ENCODE measurements at places on chromosomes 4 and X. TPM values are rescaled to one million over a fixed set of nuclear protein-coding genes. Genes with fewer than 3 reads are reported as not detected.

DNA sequence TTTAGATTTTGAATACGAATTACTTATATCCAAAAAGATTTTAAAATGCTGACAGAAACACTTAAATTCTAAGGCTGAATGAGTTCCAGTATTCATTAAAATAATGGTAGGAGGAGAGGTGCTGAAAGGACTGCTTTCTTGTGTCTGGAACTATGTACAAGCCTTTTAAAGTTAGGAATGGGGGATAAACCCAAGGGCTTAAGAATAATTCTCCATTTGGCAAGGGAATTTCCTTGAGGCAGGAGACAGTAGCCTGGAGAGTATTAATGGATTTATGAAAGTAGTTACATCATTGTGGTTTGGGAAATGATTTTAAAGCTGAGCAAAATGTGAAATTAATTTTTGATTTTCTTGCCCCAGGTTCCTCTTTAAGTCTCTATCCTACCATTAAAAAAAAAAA is 266.5 kb upstream of the KCNIP4 start:
- DNase-seq: no peak

DNA sequence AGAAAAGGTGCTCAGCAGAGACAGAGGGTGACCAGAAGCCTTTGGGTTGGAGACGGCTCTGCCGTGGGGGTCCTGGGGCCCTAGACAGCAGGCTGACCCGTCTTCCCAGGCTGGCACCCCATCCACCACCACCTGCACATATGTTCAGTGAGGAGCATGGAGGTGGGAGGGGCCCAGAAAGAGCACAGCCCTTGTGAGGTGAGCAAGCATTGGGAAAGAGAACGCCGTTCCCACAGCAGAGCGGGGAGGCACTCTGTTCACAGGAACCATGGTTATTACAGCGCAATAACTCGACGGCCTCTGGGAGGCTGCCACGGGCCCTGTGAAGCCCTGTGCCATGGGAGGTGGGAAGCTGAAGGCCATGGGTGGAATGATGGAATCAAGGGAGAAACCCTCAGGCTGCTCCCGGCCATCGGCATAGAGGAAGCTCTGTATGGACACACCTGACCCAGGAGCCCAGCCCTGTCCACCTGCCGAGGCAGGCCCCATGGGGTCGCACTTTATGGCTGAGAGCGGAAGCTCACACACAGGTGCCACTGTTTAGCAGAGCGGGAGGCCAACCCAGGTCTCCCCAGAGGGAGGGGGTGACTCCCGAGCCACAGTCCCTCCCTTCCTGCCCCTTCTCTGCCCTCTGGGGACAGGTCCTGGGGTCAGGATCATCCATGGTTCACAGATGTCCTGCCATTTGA is 93.5 kb upstream of the AFAP1 start:
- no peak for DNase-seq

DNA sequence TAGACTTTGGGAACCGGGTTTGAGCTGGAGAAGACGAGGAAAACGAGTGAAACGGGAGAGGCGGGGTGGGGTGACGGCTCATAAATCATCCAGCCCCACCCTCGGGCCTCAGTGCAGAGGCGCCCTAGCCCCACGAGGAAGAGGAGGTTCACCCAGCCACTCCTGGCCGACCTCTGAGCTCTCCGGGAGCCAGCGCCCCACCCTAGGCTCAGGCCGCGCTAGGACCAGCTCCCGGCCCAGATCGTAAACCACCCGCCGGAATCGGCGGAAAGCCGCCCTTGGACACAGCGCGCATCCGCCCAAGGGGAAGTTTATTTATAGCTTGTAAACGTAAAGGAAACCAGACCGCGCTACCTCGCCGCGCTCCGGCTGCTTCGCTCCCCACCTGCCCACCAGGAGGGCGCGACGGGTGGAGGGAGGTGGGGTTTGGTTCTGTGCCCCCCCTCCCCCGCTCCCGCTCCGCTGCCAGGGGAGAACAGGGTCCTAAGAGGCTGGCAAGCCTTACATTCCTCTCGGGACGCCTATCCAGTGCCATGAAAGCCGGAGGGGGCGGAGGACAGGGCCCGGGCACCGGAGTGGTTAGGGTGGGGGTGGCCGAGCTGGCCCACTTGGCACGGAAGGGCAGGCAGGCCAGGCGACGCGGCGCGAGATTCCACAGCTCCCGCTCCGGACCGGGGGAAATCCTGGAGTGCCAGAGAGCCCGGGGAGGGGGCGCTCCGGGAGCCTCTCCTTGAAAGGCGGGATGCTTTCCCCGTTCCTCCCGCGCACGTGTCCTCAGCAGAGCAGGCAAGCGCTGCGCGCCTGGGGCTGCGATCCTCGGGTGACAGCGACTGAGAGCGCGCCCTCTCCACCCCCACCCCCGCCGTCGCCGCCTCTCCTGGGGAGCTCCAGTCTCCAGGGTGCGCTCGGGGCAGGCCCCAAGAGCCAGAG is 84.2 kb downstream of the BCOR start:
- DNase-seq: no peak

DNA sequence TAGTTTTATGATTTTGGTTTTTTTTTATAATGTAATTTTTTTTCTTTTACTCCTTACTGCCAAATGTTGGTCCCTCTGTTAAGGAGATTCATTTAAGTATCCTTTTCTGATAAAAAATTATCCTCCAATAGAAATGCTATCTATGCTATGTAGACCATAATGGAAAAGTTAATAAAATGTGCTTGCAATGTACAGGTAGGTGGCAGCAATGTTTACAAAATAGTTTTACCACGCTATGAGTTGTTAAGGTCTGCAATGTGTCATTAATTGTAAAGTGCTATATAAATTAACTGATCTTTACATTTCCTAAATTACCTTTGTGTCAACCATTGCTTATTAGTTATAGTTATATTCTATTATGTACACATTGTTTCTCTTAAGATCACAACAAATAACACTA is 3.8 kb upstream of the CENPC start:
- DNase-seq: no peak

- no peak for DNase-seq
These were observed 282.9 kb downstream of the USP46 start for GRCh38 chr4:52376132-52376704.

- no peak for DNase-seq
These were observed 88.0 kb downstream of the IQCM start for GRCh38 chr4:149727663-149728062.

- DNase-seq: no peak
These were observed 52.1 kb upstream of the TEX13D start for GRCh38 chrX:124280294-124280902.

- no peak for DNase-seq
These were observed 75.0 kb downstream of the NBDY start for GRCh38 chrX:56803850-56804681.

- no peak for DNase-seq
These were observed 28.7 kb downstream of the S100G start for GRCh38 chrX:16678689-16679088.

DNA sequence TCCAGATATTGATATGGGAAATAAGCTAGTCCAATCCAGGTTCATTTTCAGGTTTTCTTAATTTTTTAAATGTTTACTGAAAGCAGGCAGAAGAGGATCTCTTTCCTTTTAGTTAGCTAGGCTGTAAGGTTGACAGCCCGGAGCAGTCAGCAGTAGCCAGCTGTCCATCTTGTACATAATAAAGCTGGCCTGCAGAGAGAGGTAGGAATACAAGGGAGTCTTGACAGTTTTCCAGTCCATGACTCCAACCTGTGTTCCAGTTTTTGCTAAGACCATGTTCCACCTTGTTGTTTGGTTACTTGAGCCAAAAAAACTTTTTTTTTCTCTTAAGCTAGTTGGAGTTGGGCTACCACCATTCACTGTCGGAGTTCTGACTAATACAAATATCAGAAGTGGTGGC is 402.7 kb upstream of the TEX13C start:
- DNase-seq: no peak

GRCh38 chr4:165384598-165384997 is 5.8 kb downstream of the CPE start:
- DNase-seq: no peak

DNA sequence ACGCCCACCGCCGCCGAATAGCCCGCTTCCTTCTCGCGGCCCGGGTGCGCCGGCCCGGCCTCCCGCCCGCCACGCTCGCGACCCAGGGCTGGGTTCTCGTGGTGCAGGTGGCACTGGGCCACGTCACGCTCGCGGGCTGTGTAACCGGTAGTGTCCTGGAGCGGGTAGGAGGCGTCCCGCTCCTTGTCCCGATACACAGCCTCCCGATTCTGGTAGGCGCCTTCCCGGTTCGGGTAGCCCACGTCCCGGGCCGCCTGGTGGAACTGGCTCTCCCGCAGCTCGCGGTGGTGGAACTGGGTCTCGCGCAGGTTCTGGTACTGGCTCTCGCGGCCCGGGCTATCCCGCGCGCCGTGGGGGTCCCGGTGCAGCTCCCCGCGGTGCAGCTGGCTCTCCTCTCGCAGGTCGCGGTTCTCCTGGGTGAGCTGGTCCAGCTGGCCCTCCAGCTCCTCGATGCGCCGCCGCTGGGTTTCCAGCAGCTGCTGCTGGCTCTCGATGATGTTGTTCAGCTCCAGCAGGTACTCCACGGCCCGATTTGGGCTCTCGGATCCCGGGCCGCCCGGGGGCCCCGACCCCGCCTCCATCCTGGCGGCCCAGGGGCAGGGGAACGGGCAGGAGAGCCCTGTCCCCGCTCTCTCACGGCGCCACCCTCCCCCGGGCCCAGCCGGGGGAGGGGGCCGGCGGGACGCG is 39.3 kb upstream of the IQSEC2 start:
- DNase-seq: no peak

DNA sequence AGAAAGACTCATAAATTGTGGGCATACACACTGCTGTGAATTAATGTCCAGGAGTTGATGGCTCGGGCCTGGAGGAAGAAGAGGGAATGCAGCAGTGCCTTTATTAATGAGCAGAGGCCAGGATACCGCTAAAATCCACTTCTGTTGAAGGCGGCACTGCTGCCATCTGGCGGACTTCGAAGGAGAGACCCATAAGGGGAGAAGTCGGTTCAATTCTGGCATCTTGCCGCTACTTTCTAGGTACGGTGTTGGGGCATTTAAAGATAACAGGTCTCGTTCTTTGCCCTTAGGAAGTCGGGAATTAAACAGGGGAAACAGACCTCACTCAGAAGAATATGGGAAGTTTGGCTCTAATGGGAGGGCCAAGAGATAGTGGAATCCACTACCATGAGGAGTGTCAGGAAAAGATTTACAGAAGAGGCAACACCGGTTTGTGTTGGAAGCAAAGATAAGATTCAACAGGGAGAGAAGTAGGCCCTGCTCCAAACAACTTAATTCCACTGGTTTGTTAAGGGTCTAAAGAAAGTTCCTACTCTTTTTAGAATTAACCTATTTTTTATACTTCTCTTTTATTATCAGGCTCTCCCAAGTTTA is 133.6 kb upstream of the GIMD1 start:
- DNase-seq: no peak

GRCh38 chr4:2245057-2245786 is 3.3 kb upstream of the HAUS3 start:
- DNase-seq: no peak

DNA sequence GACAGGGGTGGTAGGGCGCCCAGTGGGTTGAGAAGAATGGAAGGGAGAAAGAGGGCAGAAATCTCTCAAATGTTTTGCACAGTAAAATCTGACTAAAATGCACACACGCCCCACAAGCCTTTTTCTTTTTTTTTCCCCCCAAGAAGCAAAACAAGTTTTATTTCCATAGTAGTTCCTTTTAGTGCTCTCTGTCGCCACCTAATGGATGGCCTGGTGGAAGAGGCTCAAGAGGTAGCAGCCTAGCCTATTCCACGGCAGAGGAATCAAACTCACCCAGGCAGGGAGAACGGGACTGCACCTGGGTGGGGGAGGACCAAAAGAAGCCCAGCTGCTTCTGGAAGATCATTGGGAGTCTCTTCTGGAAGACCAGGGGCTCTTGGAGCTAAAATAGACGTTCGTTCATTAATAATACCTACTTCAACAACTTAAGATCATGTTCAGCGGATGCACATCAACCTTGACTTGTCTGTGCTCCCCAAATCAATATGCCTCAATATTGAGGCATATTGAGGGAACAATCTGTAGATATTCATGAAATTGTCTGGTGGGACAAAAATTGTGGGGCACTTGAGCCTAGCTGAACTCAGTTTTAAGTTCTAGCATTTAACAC is 31.6 kb upstream of the IRAK1 start:
- DNase-seq: no peak

DNA sequence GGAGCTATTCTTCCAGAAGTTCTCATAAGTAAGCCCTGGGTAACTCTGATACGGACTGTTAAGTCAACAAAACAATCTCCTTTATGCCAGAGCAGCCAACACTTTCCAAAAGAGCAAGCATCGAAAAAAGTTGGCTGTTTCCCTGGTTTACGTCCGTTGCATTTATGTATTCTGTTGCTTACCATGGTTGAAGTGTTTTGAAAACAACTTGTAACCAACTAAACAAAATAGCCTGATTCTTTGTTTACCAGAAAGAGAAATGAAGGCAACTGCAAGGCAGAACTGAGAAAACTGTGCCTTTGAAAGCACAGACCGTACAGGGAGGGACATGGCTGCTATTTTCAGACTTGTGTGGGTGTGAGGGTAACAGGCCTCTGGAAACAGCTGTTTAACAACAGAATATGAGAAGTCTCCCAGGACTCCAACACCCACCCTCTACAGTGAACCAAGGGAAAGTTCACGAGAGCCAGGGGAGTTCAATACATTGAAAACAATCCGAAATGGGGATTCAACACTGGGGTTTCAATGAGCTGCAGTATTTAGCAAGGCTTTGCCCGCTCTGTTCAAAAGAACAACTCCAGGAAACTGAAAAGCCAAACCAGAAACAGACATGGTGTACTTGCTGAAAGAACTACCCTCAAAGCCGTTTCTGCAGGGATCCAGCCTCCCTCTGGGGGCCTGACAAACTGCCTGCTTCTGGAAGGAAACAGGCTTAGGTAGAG is 95.8 kb upstream of the EGFL6 start:
- no peak for DNase-seq

- DNase-seq: no peak
These were observed 69.4 kb upstream of the ACSL1 start for GRCh38 chr4:184895012-184895695.

DNA sequence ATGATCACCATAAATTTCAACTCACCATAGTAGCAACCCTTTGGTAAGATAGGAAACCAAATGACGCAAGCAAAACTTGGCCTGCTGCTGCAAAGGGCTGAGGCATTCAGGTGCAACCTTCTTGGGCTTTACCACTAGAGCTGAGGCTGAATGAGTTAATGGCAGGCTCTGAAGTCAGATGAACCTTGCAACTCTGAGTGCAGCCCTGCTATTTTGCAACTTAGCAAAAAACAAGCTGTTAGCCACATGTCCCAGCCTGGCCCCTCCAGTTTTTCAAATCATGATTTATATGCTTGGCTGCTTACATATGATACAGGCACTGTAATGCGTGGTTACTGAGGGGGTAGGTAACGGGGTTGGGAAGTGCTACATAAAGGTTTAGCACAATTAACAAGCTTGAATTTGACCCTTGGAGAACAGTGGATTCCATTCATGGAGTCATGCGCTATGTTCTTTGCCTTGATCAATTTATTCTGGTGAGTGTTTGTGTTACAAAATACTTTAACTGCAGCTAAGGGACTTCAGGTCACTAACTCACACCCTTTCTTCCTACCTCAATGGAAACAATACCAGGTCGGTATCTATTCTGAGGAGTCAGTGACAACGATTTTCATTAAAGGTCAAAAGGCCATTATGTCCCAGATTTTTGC is 80.5 kb upstream of the PPARGC1A start:
- no peak for DNase-seq

- no peak for DNase-seq
These were observed 23.8 kb upstream of the NSG1 start for GRCh38 chr4:4362991-4363697.

Gene SPANXC
- not detected for total RNA-seq

Gene HUWE1
- total RNA-seq: 94.8 TPM

Gene PITX2
- 0.26 TPM for total RNA-seq

Gene EFHC2
- not detected for total RNA-seq

Gene RHOXF2B
- total RNA-seq: not detected

Gene NHS
- total RNA-seq: 0.07 TPM

Gene BCOR
- total RNA-seq: 11.0 TPM

Gene FGFR3
- 0.79 TPM for total RNA-seq

Gene LIMCH1
- total RNA-seq: 24.1 TPM

Gene NLGN3
- total RNA-seq: 0.13 TPM
